ENCODE measurements at places on chromosomes 4 and X.

GRCh38 chr4:170529748-170530722, 440.3 kb upstream of the AADAT start:
- no peak for DNase-seq

- DNase-seq = peak; percentile 14
Observed at GRCh38 chr4:25065932-25066590, 35.3 kb upstream of the LGI2 start.

DNA sequence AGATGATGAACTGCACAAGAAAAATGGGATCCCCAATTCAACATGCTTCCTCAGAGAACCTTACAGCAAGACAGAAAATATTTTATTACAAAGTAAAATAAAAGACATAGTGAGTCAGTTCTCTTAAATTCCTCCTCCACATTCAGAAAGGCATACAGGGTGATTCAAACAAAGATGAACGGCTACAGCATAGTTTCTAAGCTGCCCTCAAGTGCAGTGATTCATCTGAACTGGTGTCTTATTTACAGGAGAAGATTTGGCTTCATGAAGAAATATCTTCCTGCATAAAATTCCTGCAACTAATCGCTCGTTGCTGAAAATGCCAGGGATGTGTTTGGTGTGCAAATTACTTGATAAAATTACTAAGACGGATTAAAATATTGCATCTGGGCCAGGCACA, 103.6 kb downstream of the PRKX start:
- DNase-seq = peak; percentile 21

- DNase-seq = no peak
Observed at GRCh38 chrX:16063141-16063540, 60.2 kb upstream of the GRPR start.

- peak; percentile 15 for DNase-seq
Observed at GRCh38 chrX:11967986-11968869, 170.0 kb upstream of the FRMPD4 start.

GRCh38 chrX:46577221-46578005, 3.8 kb downstream of the CHST7 start:
- DNase-seq = peak; percentile 3

GRCh38 chr4:39976945-39977488, 694 bp downstream of the PDS5A start:
- peak; percentile 11 for DNase-seq
